ENCODE measurements at places on chromosomes 1 and 21. TPM values are rescaled to one million over a fixed set of nuclear protein-coding genes. Genes with fewer than 3 reads are reported as not detected.

The ANKRD65 gene
- 54.2 TPM for total RNA-seq

The MANEAL gene
- total RNA-seq = 2.3 TPM

The KCNE2 gene
- not detected for total RNA-seq

The MAP1LC3C gene
- total RNA-seq = 0.61 TPM

The TNFRSF25 gene
- total RNA-seq = 19.8 TPM

The TXLNA gene
- total RNA-seq = 55.6 TPM

The RASSF5 gene
- total RNA-seq = 23.7 TPM

The ANGPTL3 gene
- not detected for total RNA-seq

All from lung (tissue), 17 donors.